Endothelial cell of umbilical vein (primary cell): ENCODE measurements at places on chromosomes 3 and 15. TPM values are rescaled to one million over a fixed set of nuclear protein-coding genes. Genes with fewer than 3 reads are reported as not detected.

DNA sequence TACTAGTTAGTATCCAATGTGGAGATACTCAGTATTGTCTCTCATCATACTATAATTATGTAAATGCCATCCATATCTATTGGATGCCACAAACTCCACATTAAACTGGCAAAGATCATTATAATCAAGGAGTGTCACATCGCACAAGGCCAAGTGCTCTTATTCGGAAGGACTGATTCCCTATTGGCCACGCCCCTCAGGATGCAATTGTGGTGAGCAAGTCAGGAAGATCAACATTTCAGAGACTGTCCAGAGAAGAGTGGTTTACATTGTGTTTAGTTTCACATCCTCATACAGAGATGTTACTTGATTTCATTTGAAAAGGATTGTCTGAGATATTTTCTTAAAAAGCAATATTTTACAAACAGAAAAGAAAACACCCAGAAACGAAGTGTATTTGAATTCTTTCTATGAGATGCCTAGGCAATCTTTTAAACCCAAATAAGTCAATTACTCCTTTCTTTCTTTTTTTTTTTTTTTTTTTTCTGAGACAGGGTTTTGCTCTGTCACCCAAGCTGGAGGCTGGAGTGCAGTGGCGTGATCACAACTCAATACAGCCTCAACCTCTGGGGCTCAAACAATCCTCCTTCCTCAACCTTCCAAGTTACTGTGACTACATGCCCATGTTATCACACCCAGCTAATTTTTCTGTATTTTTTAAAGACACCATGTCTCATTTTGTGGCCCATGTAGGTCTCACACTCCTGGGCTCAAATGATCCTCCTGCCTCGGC is 369.1 kb downstream of the RBMS3 start:
- peak; percentile 61 for DNase-seq

- no peak for DNase-seq
Observed at GRCh38 chr15:31325595-31326155, 960 bp upstream of the KLF13 start.

DNA sequence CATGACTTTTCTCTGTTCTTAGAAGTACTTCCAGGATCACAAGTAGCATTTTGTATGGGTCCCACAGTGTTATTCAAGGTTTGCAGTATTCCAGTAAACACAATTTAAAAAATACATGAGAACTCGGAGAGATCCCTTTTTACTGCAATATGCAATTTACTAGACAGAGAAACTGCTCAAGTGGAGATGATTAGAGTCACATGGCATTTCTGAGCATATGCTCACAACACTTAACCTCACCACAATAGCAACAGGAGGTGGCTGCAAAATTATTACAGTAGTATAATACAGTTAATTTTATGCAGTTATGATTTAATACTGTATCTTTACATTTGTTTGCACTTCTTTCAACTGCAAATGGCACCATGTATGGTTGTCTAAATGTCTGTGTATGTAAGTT is 87.5 kb downstream of the PIK3CB start:
- no peak for DNase-seq

GRCh38 chr15:59017449-59017848 is 30.0 kb downstream of the RNF111 start:
- DNase-seq: no peak

- no peak for DNase-seq
Observed at GRCh38 chr3:45225465-45226205, 452 bp downstream of the TMEM158 start.

DNA sequence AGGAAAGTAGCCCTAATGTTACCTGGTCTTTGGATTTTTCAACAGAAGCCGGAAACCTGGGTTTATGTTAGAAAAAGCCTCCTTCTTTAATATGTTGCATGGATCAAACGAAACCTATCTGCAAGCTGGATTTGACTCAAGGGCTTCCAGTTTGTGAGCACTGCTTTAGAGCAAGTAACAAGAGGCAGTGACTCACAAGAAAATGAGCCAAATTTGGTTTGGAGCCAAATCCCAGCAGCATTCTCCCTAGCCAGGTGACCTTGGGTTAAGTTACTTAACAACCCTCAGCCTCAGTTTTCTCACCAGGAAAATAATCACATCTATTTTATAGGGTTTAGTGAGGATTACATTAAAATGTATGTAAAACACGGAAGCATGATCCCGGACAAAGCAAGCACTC is 215.2 kb upstream of the PRICKLE2 start:
- peak; percentile 15 for DNase-seq

- no peak for DNase-seq
Observed at GRCh38 chr3:15151166-15151565, 52.2 kb upstream of the RBSN start.

GRCh38 chr3:141681390-141681780 is 56.7 kb upstream of the RNF7 start:
- no peak for DNase-seq

DNA sequence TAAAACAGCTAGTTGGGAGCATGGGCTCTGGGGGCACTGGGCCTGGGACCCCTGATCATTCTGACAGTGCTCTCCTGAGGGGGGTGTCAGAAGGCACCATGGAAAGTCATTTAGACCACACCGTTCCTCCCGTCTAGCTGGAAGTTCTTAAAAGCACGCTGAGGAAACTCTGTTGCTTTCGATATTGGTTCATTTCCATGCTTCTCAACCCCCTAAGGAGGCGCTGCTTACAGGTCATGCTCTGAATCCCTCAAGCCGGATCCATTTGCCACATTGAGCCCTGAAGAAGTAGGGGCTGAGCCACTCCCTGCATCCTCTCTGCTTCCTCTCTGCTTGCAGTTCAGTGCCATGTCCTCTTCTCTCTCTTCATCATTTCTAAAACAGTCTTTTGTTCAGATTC is 187.2 kb downstream of the CACNA2D3 start:
- DNase-seq: no peak

DNA sequence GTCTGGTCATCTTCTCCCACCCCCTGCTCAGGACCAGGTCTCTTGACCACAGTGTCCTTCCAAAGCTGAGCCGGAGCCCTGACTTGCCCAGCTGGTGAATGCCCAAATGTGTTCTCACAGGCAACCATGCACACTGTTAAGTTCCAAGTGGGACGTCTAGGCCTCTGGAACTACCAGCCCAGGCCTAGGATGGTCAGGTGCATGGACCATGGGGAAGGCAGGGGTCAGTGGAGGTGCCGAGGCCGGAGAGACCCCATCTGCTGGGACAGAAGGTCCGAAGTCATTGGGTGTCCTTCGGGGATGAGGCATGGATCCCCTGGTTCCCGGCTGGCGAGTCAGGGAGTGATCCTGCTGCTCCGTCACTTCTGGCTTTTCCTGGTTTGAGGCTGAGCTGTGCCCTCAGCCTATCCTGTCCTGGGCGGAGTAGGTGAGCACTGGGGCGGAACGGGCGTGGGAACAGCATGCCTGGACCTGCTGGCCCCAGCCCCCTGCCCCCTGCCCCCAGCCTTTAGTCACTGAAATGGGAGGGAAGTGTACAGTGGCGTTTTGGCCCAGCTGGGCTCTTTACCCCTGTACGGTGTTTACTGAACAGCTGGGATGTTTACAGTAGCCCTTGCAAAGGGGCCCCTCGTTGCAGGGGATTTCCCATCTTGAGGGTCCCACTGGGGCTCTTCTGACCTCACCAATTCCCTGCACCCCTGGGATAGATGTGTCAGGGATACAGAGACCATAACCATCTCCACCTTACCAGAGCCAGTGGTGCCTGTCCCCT is 12.1 kb downstream of the SEMA3F start:
- DNase-seq: peak; percentile 59

DNA sequence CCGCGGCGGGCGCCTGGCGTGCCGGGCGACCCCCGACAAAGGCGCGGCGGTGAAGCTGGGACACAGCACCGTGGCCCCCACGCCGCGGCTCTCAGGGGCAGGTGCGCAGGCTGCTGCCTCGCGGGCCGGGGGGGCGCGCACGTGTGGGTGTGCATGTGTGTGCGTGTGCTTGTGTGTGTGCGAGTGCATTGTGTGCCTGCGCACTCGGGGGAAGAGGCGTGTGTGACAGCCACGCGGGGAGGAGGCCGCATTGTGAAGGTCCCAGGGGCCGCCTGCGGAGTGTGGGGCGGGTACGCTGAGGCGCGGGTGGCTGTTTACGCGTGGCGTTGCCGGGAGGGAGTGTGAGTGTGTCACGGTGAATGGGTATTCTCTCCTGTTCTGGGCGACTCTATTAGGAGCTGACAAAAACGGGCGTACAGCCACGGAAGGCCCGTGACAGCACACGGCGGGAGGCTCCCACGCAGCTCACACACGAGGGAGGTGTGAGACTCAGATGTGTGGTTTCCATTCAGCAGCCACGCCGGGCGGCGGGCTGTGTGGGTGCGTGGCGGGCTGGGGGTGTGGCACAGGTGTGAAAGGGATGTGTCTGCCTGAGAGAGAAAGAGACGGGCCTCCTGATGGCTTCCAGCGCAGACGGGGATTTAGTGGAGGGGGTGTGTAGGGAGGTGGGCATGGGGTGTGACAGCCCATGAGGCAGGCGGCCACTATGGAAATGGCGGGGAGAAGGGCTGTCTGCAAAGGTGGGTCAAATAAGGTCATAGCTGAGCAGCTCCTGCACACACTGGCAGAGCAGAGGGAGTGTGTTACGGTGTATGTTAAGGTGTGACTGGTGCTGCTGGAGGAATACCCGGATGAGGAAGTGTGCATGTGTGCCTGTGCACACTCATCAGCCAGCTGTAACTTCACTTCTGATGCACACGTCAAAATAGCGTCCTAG is 750 bp downstream of the PODXL2 start:
- DNase-seq: no peak

- DNase-seq: no peak
Observed at GRCh38 chr3:168065569-168065968, 30.2 kb downstream of the GOLIM4 start.

DNA sequence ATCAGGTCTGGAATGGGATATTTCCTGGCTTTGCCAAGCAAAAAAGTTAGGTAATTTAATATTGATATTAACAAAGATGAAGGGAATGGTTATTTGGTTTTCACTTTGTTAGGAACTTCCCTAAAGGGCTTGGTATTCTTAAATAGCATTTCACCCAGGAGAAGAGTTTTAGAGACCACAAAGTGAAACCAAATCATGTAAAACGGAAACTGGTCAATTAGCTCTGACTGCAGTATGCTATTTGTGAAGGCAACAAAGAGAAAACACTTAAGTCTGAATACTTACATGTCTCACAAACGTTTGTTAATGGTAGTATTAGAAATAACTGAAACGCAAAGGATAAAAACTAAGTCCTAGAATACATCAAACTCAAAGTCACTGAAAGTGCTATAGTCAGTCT is 32.4 kb upstream of the SETMAR start:
- no peak for DNase-seq

Gene CA12
- 1.1 and 1.4 TPM in 2 replicates for polyA plus RNA-seq

Gene CELF6
- polyA plus RNA-seq: 0.17 and 0.22 TPM in 2 replicates

Gene XRN1
- polyA plus RNA-seq: 3.4 and 4.4 TPM in 2 replicates

Gene SCN5A
- 2.7 and 3.1 TPM in 2 replicates for polyA plus RNA-seq

Gene NLGN1
- polyA plus RNA-seq: 7.9 and 8.1 TPM in 2 replicates

Gene SNTN
- not detected in 2 replicates for polyA plus RNA-seq

Gene SH3GL3
- polyA plus RNA-seq: not detected in 2 replicates

Gene MYH15
- polyA plus RNA-seq: not detected in 2 replicates

Gene GRAMD1C
- polyA plus RNA-seq: 3.1 and 7.0 TPM in 2 replicates

Gene AP3B2
- polyA plus RNA-seq: not detected in 2 replicates

Gene CCDC13
- polyA plus RNA-seq: 0.24 and 0.36 TPM in 2 replicates
